ENCODE measurements at places on chromosomes 1 and 21.

DNA sequence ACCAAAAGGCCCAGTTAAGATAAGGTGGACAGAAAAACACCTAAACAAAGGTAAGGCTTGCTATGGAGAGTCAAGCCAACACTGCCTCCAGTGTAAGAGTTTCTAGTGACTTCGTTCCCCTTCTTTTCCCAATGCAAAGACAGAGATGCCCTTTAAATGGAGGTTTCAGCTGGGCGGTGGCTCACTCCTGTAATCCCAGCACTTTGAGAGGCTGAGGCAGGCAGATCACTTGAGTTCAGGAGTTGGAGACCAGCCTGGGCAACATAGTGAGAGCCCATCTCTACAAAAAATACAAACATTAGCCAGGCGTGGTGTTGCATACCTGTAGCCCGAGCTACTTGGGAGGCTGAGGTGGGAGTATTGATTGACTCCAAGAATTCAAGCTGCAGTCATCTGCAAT, 24.0 kb upstream of the COL6A1 start:
- no peak for DNase-seq

- DNase-seq, result peak; percentile 56
These were observed 36.6 kb downstream of the ITPKB start for GRCh38 chr1:226702318-226702956.

- DNase-seq, result no peak
These were observed 154.8 kb upstream of the GRIK3 start for GRCh38 chr1:37189111-37189510.

GRCh38 chr21:28590676-28591075, 402.0 kb downstream of the LTN1 start:
- no peak for DNase-seq

DNA sequence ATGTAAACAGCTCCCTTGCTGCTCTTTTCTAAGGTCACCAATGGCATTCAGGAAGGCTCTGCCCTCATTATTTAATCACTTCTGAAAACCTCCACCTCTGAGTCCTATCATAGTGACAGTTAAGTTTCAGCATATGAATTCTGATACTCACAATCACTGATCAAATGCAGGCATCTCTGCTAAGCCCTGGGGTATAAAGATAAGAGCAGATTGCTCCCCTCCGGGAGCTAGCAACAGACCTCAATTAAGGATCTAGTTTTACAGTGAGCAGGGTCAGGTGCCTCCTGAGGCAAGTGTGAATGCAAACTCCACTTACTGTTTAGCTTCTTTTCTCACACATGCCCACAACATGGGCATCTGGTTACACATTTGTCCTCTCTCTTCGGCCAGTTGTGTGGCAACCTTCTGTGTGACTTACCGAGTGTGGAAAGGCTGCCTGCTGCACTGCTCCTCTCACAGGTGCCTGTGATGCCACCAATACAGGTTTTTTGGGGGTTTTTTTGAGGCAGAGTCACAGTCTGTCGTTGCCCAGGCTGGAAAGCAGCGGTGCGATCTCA, 15.0 kb downstream of the IL10RB start:
- no peak for DNase-seq

DNA sequence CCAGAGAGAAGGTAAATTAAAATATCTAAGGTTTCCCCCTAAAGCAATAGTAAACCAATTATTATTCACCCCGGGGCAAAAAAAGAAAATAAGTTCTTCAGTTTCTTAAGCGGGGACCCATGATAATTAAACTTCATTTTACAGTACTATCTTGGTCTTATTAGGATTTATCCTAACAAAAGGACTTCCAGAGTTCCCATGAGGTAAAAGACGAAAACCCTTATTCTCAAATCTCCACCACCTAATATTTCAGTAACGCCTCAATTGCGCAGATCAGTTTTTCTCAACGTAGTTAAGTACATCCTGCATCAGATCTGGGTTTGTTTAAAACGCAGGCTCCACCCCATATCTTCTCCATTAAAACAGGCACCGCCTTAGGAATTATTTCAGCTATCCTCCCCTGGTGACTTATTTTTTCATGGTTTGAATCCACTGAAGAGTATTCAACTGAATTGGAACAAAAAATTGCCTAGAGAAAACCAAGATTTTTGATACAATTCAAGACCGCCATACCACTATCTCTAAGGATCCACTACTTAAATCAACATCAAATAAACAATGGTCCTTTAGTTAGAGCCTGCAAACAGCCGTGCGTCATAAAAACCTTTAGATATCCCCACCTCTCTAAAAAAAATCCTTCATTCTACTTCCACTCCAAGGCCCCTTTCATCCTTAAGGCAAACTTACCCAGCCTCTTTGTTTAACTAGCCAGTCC, 1.7 kb downstream of the MCL1 start:
- DNase-seq, result no peak

- no peak for DNase-seq
These were observed 35.9 kb upstream of the MTMR11 start for GRCh38 chr1:149972547-149972946.

- no peak for DNase-seq
These were observed 97.1 kb downstream of the TRIM11 start for GRCh38 chr1:228309326-228310067.

DNA sequence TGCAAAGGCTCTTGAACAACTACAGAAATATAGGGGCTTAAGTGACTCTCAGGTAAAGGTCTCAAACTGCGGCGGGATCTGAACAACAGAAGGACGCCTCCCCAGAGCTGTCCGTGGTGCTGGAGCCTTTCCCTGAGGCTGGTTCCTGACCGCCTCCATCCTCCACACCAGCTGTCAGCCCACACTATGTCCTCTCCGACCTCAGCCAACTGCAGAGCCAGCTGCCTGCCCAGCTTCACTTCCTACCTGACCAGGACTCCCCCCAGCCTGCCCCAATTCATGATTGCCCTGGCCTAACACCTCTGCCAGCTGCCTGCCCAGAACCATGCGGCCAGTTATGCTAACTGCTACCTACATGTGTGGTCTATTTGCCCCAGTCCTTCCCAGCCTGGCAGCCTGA, 63.6 kb upstream of the ZC3H12A start:
- no peak for DNase-seq

DNA sequence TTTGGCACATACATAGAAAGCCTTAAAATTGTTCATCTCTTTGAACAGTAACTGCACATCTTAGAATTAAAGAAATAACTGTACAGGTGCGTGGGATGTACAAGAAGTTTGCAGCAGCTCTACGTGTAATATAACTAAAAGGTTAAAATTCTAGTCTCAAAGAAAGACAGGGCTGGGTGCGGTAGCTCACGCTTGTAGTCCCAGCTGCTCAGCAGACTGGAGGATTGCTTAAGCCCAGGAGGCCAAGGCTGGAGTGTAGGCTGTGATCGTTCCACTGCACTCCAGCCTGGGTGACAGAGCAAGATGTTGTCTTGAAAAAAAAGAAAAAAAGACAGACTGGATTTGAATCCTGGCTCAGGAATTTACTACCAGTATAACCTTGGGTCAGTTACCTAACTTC, 13.4 kb downstream of the PARP1 start:
- no peak for DNase-seq

Data from uterus (tissue), 4 donors.